Activated T-helper 1 cell treated with anti-CD3 and anti-CD28 coated beads, Interleukin-2, amount 50 U/mL, for 16 hours (primary cell): ENCODE measurements at places on chromosomes 2 and 18.
A peak's percentile ranks its signal among the peaks of the same experiment; 100 is the strongest.

- DNase-seq: no peak
These were observed 2.8 kb downstream of the IRS1 start for GRCh38 chr2:226796840-226797288.

- DNase-seq: no peak
These were observed 52.1 kb downstream of the NCK2 start for GRCh38 chr2:105796791-105797190.

- DNase-seq: peak; percentile 76
These were observed at the start of gene LPIN1 for GRCh38 chr2:11746376-11746806. TSS of gene LPIN1 (plus strand) at chr2:11746632. CDS start at chr2:11765542, 18,910 bp downstream.

DNA sequence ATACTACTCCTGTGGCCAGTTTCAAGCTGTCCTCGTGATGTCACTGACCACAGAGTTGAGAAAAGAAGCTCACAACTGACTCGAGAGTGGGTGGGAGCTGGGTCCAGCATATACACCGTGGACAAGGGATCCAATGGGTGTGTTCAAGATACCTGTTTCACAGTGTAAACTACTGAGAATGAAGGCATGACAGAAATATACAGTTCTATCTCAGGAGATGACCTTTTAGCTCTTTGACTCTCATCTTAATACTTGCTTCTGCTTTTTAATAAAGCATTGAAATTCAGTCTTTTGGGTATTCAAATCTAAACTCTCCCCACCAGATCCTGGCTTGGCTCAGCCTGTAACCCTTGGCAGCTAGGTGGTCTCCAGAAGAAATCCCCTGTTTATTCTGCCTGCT lies 130.1 kb downstream of the MAP2 start:
- no peak for DNase-seq

DNA sequence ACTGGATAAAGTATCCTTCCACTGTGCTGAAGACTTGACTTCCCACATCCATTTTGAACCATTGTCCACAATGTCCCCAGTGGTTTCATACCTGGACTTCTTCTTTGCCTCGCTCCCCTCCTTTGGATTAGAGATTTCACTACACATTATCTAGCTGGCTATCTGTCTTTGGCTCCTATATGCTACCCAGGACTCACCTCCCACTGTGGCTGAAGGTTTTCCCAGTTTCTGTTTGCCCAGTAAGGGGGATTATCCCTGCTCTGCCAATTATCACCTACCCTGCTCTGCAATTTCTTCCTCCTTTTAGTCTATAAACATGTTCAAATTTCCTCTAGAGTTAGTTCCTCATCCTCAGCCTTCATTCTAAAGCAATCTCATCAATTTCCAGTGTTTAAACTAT lies 9.1 kb downstream of the NDUFS1 start:
- DNase-seq: no peak

GRCh38 chr2:15200581-15200980 lies 360.6 kb downstream of the NBAS start:
- no peak for DNase-seq
